ENCODE measurements at places on chromosomes 7 and 10.

DNA sequence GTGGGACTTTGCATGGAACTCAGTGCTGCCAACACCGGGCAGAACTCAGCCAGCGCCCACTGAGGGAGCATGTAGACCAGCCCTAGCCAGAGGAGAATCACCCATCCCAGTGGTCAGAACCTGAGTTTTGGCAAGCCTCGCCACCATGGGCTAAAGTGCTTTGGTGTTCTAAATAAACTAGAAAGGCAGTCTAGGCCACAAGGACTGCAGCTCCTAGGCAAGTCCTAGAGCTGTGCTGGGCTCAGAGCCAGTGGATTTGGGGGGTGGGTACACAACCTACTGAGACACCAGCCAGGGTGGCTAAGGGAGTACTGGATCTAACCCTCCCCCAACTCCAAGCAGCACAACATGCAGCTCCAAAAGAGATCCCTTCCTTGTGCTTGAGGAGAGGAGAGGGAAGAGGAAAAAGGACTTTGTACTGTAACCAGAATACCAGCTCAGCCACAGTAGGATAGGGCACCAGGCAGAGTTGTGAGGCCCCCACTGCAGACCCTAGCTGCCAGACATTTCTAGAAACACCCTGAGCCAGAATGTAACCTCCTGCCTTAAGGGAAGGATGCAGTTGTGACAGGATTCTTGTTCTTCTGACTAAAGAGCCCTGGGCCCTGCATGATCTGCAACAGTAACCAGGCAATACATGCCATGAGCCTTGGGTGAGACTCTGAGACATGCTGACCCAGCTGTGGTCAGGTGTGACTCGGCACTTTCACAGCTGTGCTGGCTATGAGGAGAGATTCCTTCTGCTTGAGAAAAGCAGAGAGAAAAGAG lies 24.4 kb downstream of the GSDME start:
- no peak for DNase-seq

- no peak for DNase-seq
These were observed 88.1 kb upstream of the CUX1 start for GRCh38 chr7:101729241-101729883.

DNA sequence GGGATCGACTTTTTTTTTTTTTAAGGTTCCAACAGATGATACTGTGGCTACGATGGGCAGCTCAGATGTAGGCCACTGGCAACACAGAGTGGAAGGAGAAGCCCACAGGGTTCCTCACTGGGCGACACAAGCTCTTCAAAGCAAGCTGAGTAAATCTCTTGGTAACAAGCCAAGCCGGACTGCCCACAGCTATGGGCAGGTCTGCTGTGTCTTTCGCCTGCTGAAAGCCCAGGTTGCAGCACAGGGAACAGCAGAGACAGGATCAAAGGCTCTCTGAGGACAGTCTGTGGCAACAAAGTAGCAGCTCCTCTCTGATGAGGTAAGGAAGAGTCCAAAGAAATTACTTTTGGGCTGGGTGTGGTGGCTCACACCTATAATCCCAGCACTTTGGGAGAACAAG lies 83.6 kb downstream of the KCNMA1 start:
- DNase-seq = no peak

GRCh38 chr7:26441002-26441521 lies 149.4 kb downstream of the SNX10 start:
- no peak for DNase-seq

DNA sequence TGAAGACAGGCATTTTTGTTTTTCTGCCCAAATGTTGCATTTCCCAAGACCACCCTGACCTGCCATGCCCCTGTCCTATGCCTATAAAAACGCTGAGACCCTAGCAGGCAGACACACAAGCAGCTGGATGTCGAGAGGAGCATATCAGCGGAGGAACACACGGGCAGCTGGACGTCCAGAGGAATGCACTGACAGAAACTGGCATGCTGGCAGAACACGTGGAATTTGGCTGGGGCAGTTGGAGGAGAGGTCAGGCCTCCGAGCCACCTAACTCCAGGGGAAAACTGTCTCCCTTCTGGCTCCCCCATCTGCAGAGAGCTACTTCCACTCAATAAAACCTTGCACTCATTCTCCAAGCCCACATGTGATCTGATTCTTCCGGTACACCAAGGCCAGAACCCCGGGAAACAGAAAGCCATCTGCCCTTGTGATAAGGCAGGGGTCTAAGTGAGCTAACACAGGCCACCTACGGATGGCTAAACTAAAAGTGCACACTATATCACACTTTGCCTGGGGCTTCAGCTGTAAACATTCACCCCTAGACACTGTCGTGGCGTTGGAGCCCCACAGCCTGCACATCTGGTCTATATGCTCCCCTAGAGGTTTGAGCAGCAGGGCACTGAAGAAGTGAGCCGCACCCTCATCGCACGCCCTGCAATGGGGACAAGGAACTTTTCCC lies 10.0 kb upstream of the CDHR3 start:
- DNase-seq = no peak

GRCh38 chr7:519484-520390 lies at the start of gene PDGFA:
Gene PDGFA, minus strand, starts transcription at chr7:519846. Its CDS starts 845 bp downstream, at chr7:519001.
- DNase-seq = no peak

- no peak for DNase-seq
These were observed 18.3 kb downstream of the FZD9 start for GRCh38 chr7:73451780-73452398.

DNA sequence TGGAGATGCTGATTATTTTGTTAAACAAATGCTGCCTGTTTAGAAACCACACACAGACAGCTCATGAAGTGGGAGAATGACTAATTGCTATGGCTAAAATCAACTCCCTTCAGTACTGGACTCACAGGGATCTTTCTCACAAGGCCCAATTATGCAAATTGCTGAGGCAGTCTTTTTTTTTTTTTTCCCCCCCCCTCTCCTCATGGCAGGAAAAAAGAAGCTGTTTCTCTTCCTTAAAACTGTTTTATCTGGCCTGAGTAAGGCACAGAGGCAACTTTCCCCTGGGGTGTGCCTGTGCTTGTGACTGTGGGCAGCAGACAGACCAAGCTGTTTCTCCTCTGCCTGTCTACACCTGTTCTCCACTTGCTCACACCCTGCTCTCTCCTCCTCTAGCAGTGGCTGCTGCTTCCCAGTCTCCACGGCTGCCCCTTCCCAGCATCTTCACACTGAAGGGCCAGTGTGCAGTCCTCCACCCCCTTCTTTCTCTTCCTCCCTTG lies 65.4 kb upstream of the STEAP1B start:
- no peak for DNase-seq

- no peak for DNase-seq
These were observed 278.3 kb downstream of the ELFN1 start for GRCh38 chr7:1948301-1948796.

DNA sequence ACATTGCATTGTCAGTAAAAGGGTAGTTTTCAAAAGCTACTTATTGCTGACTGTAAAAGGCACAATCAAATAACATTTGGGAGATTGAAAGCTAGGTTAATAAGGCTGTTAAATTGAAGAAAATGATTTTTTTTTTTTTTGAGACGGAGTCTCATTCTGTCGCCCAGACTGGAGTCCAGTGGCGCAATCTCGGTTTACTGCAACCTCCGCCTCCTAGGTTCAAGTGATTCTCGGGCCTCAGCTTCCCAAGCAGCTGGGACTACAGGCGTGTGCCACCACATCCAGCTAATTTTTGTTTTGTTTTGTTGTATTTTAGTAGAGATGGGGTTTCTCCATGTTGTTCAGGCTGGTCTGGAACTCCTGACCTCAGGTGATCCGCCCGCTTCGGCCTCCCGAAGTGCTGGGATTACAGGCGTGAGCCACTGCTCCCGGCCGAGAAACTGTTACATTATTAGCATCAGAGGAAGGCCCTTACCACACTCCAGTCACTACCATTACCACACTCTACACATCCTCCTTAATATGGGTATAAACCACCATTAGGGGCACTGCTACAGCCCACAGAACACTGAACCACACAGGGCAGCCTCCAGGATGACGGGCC lies 1.0 kb downstream of the CYP51A1 start:
- no peak for DNase-seq

- DNase-seq = no peak
These were observed 203.4 kb downstream of the MAD1L1 start for GRCh38 chr7:2029211-2029905.
